ENCODE measurements at places on chromosomes 12 and 14.

- no peak for DNase-seq
Measured at GRCh38 chr12:89306827-89307473, 45.4 kb downstream of the DUSP6 start.

- no peak for DNase-seq
Measured at GRCh38 chr12:15796493-15797141, 7.4 kb upstream of the EPS8 start.

DNA sequence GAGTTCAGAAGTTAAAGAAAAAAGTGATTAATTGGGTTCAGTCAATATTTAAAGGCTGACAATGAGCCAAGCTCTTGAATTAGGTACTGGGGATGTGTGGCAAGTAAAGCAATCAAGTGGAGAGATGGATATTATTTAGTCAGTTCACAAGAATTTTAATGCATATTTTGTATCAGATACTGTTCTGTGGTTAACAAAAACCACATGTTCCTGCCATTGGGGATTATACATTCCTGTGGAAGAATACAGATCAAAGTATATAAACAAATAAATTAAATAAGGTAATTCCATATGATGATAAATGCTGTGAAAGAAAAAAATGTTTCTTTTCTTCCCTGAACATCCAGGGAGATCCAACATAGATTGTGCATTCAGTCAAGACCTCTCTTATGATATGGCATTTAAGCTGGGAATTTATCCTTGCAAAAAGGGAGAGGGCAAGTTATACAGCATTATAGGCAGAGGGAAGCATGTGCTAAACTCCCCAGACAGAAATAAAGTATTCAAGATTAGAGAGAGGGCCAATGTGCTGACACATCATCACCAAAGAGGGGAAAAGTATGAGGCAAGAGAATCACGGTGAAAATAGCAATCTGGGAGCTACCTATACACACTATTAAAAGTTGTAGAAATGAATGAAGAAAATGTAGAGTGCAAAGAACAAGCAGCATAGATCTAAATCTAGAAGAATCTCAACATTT, 17.6 kb upstream of the A2M start:
- no peak for DNase-seq

- DNase-seq, result no peak
Measured at GRCh38 chr12:58920102-58920960, at the start of gene LRIG3. LRIG3 (minus strand) TSS chr12:58920504; CDS start chr12:58920235, 269 bp downstream.

DNA sequence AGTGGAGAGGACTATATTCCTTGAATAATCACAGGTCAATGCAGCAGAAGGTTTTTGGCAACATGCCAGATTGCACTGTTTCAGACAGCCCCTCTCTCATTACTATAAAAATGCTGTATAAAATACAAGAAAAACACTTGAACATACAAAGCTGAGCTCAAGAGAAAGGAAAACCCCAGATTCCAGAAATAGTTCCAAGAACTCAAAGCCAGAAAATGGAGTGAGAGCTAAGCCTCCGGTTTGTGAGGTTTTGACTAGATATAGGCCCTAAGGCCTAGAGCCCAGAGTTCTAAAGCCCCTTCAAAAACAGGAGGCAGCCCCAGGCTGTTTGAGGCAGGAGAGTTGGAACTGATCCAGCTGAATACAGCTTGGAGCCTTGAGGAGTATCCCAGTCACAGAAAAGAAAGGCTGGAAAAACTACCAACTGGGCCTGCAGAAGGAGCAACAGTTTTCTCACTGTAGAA, 29.4 kb upstream of the ACTN1 start:
- no peak for DNase-seq

GRCh38 chr14:92680781-92681650, 67.4 kb downstream of the LGMN start:
- DNase-seq, result peak; percentile 72

- DNase-seq, result no peak
Measured at GRCh38 chr12:107493666-107494065, 191.9 kb upstream of the PWP1 start.

GRCh38 chr12:120199025-120199424, 1.9 kb downstream of the RPLP0 start:
- no peak for DNase-seq

DNA sequence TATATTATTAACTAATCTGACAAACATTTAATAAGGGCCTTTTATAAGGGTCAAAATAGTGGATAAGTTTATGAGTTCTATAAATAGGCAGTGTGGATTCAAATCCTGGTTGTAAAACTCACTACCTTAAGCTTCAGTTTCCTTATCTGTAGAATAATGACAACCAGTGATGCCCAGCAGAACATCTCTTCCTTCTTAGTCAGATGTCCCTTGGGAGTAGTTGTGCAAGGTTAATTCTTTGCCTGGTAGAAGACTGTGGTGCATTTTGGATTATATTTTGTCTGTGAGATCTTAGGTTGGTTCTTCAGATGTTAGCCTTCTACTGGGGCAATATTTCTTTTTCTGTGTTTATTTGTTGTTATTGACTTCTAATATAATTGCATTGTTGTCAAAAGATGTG, 59.5 kb downstream of the ARID2 start:
- DNase-seq, result no peak

- DNase-seq, result no peak
Measured at GRCh38 chr12:117134059-117134458, 34.8 kb upstream of the TESC start.

- no peak for DNase-seq
Measured at GRCh38 chr14:20667957-20668356, 16.4 kb upstream of the RNASE4 start.

GRCh38 chr12:116933091-116933490, 22.3 kb downstream of the FBXW8 start:
- DNase-seq, result no peak

DNA sequence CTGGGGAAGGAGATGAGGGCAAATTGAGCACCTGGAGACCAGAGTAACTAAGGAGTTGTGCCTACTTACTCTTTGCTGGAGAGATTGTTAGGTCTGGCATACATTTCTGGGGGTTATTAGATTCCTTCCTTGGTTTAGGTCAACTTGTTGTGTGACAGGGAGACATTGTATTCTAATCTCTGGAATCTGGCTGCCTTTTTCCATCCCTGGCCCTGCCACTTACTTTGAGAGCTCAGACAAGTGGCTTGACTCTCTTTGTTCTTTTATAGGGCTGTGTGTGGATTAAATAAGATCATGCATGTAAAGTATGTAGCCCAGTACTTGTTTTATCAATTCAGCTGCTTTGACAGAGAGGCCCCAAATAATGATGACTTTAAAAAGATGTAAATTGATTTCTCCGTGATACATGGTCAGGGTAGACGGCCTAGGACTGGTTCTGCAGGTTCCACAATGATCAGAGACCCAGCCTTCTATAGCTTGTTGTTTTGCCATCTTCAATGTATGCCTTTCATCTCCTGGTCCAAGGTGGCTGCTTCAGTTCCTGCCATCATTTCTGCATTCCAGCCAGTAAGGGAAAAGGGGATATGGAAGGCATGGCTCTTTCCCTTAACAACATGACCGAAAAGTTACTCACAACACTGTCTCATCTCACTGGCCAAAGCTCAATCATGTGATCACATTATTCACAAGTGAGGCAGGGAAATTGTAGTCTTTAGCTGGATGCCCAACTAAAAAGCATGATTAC, 72.6 kb downstream of the CHST11 start:
- no peak for DNase-seq

GRCh38 chr12:91813701-91814100, 331.9 kb downstream of the BTG1 start:
- no peak for DNase-seq

DNA sequence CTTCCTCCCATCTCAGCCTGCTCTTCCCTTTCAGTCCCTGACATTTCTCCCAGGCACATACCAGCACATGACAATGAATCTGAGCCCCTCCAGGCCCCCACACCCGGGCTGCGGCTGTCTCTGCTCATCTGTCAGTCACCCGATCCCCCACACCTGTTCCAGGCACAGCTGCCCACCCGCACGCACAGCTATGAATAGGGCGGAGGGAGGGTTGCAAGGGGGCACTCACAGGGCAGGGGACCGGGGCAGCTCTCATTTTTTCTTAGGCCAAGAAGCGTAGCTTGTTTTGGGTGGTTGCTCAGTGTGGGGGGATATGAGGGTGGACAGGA, 43.7 kb upstream of the TSPAN9 start:
- no peak for DNase-seq

DNA sequence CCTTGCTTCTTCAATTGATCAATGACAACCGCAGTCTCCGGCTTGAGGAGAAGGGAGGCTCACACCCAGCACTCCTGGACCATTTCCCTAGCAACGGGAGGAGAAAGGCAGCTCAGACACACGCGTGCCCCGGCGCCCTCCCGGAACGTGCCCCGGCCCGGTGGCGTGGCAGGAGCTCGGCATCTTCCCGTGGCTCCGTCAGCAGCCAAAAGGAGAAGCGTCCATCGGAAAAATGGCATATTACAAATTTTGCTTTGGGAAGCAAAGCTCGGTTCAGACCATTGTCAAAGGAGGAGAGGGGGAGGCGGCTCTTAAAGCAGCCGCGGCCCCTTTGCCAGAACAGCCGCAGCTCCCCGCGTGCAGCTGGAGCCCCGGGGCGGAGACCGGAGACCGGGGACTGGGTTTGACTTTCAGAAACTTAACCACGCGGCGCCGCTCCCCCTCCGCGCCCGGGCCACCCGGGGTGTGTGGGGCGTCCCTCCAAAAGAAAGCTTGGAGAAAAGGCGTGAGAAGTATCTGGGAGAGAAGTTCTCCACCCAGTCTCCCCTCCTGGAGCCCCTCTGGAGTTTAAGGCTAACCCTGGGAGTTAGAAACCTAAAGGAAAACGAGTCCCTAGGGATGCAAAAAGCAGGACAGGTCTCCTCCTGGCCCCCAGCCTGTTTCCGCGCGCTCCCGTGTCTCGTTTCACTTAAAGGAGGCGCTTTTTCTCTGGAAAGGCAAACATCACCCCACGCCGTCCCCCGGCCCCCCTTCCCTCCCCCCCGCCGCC, 545 bp downstream of the PPFIA2 start:
- no peak for DNase-seq

- no peak for DNase-seq
Measured at GRCh38 chr14:68376067-68376779, 416.6 kb downstream of the ZFP36L1 start.

DNA sequence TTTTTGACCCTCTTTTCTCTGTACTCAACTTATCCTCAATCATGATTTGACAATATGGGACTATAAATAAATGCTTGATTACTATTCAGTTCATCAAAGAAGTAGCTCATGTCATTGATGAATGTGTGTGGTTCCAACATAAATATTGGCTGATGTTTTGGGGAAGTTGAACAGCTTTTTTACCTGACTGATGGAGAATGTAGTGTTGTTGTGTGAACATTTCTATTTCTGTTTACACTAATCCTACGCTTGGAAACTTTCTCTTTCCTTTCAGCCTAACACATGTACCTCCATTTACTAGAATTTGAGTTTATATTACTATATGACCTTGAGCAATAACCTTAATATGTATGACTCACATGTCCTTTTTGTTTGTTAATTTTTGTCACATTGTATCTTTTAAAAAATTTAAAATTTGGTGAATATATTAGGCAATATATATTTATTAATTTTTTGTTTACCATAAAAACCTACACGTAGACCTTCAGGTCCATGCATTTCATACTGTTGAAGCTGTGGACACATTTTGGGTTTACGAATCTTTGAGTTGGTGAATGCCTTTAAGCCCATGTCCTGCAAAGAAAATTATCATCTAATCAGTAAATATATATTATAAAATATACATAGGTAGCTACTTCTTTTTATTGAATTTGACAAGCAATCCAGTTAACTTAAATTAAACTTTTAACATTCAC, 21.1 kb downstream of the A2M start:
- no peak for DNase-seq

DNA sequence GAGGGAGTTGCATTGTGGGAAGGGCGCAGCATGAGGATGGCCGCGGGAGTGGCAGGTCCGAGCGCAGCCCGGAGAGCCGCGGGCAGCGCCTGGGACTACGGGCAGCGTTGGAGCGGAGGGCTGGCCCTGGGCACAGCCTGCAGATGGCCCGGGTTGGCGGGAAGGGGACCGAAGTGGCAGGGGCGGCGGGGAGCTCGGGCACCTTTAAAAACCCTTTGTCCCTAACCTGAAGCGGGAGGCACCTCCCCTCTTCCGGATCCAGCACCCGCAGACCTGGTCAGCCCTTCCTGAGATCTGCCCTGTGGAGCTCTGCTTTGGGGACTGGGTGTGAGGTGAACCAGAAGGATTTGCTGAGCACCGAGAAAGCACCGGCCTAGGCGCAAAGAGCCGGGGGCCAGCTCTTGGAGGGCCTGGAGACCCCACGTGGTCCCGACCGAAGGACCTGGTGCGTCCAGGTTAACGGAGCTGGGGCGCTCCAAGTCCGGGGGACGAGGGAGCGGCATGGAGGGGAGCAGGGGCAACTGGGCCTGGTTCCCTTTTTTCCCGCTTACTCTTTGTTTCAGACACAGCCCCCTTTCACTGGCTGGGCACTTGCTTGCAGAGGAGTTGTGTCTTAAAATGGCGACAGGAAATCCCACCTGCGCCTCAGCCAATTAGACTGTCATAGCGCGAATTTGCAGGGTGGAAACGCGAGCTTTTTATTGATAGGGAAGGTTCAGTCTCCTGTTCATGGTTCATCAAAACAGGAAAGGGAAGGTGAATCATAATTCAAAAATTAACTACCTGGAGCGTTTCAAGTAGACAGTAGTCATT, 792 bp upstream of the SLC38A1 start:
- DNase-seq, result no peak

DNA sequence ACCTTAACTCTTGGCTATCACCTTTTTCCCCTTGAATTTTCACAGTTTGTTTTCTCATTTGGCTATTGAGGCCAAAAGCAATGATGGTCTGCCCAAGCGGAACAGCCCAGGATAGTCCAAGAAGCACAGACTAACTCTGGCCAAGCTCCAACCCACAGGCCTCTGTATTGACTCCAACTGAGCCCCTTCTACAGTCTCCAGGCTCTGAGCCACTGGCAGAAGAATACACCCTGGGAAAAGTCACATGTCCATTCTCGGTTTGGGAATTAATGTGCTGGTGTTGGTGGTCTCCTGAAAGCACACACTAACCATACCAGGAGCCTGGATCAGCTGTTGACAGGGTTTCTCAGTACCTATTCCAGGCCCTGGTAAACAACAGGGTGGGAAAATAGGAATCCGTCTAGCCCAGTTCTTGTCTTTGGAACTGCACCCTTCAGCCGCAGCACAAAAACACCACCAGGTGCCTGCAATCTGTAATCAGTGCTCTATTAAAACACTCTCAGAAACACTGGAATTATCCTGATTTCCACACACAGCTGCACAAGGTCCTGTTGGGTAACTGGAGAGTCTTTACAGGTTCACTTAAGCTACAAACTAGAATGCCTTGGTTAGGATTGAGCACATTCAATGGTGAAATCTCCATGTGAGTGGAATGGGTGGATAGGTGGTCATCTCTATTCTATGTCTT, 63.6 kb downstream of the STXBP6 start:
- DNase-seq, result no peak

DNA sequence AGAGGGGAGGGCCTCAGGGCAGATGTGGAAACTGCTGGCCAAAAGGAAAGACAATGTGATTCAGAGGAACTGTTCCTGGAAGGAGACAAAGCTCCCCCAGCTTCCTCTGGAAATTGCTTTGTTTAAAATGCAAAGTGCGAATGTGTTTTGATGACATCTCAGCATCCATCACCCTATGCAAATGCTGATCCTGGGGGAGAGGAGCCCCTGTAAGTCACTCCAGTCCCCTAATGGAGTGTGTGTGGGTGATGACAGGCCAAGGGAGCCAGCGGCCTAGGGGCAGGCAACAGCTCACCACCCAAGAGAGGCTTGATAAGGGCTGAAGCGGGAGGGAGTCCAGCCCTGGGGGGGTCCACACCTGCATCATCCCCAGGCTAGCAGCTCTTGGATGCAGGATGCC, 134.2 kb downstream of the ESRRB start:
- DNase-seq, result no peak

Measured in hematopoietic multipotent progenitor cell treated with erythropoietin and hydrocortisone succinate and interleukin-3 and kit ligand, for 17 days (in vitro differentiated cells).